ENCODE measurements at places on chromosomes 6 and 20.

- DNase-seq = no peak
Observed at GRCh38 chr6:24080711-24081110, 45.3 kb upstream of the NRSN1 start.

- no peak for DNase-seq
Observed at GRCh38 chr20:16368645-16369292, 204.5 kb downstream of the KIF16B start.

GRCh38 chr6:161947371-161947770 lies 673.5 kb upstream of the AGPAT4 start:
- DNase-seq = no peak

DNA sequence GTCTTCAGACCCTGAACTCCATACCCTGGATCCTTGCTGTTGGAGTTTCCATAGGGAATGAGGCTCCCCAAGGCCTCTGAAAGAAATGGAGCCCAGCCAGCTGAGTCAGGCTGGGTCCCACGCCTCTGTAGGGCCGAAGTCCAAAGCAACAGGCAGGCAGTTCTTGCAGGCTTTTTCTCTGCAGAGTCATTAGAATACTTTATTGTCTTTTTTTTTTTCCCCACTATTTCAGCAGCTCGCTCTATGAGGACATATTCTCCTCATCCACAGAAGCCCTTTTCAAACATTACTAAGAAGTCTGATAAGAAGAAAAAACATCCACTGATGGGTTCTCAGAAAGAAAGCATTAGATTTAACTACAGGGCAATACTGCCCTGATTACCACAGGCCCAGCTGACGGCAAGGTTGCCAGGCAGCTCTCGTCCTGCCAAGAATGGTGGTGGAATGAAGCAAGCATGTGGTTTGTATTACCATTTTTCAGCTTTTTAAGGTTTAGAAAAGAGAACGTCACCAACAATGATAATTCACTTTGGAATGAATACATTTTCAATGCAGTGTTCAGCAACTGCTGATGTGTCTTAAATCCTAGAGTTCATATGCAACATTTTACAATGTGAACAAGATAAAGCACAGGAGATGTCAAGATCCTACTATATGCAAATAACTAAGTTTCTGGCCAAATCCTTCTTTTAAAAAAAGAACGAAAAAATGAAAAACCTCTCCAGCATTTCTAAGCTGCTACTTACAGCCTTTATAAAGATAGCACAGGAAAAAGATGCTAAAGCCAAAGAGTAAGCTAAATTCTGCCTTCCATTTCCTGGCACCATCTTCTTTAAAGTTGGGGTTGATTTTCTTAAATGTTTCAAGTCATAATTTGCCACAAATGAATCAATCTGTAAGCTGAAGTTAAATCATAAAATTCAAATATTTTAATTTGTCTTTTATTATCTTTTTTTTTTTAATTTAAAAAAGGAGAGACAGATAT lies 223.6 kb upstream of the CITED2 start:
- no peak for DNase-seq

GRCh38 chr6:156910938-156911337 lies 133.8 kb downstream of the ARID1B start:
- no peak for DNase-seq

DNA sequence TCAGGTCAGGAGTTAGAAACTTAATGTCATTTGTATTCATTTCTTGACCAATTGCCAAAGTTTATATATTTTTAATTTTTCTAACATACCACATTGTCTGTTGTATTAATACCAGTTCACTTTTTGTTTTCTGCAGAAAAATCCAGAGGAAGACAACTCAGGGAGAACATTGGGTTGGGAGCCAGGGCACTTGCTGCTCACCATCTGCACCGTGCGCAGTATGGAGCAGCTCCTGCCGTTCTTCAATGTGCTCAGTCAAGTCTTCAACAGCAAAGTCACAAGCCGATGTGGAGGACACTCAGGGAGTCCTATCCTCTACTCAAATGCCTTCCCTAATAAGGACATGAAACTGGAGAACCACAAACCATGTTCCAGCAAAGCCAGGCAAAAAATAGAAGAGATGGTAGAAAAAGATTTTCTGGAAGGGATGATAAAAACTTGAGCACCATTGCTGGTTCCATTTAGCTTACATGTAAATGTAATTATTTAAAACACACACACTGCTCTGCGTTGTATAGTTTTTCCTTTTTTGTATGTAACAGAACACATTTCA lies 25.3 kb downstream of the PGM3 start:
- no peak for DNase-seq

DNA sequence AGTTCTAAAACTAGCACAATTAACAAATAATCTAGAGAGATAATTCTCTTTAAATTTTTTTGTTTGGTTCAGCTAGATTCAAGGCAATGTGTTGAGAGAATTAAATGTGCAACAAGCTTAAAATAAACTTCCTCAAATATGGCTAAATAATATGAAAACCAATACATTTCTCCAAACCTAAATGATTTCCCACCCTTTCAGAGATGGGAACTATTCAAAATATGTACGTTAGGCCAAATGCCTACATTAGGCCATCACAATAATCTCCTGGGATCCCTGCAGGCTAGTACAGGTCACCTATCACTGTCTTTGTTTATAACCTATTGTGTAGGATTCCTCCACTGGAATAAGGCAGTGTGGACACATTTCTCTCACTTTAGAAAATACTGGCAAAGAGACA lies 1.7 kb downstream of the FAXC start:
- DNase-seq = no peak

DNA sequence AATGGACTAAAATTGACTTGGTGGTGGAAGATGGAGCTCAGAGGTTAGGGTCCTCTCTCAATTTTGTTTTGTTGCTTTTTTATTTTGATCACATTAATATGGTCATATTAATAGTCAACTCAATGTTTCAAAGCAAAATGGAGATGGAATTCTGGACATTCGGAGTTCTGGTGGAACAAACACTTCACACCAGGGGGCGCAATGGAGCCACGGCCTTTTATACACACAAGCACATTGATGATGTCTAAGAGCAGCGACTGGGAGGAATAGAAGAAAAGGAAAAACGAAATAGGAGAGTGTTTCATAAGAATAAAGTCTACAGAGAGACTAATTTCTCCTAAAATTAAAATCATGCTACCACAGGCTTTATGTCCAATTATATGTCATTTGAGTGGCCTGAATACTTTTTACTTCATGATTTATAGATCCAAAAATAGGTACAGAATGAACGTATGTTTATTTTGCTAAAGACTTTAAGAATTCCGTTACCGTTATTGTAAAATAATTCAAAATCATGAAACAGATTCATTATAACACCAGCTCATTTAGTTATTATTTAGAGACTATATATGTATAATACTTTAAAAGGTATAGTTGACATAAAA lies 197.6 kb upstream of the SASH1 start:
- peak; percentile 52 for DNase-seq

DNA sequence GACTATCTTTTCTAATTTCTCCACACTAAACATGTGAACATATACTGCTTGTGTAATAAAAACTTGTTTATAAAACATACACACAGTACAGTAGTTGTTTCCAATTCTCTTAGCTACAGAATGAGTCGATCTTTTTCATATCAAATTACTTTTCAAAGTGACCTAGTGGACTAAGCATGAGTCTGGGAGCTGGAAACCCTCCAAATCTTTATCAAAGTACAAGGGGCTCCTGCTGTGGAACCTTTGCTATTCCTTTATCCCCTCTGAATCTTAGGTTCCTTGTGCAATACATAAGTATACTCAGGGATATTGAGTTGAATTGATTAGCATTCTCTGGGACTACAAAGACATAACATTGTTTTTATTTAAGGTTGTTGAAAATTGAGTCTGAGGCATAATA lies 48.7 kb upstream of the TAB2 start:
- DNase-seq = no peak

GRCh38 chr6:150734235-150734634 lies 131.3 kb upstream of the MTHFD1L start:
- no peak for DNase-seq

DNA sequence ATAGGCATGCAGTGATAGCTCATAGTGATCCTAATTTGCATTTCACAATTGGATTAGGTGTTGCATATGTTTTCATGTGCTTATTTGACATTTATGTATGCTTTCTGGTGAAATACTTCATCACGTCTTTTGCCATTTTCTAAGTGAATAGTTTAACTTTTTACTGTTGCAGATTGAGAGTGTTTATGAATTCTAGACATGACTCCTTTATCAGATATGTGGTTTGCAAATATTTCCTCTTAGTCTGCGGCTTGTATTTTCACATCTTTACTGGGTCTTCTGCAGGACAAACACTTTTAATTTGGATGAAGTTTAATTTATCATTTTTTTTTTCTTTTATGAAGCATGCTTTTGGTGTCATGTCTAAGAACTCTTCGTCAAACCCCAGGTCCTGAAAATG lies 39.2 kb downstream of the CCN2 start:
- DNase-seq = no peak

Measured in NCI-H460 (cell line).